ENCODE measurements at places on chromosomes 2 and 18.

- no peak for DNase-seq
Observed at GRCh38 chr2:230910546-230911177, 14.4 kb downstream of the GPR55 start.

DNA sequence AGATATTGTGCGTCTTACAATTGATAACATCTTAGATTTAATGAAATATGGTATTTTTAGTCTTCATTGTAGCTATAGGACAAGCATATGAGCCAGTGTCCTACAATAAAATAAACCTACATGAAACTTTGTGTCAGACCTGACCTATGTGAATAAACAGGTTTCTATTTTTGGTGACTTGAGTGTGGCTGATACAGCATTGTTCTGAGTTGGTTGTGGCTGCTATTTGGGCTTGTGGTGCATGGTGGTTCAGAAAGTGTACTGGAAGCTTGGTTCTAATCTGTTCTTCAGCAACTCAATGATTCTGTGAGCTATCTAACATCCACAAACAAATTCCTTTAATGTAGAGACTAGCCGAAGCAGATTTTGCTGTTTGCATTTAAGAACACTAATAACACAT lies 64.9 kb upstream of the MAP2 start:
- DNase-seq, result no peak

DNA sequence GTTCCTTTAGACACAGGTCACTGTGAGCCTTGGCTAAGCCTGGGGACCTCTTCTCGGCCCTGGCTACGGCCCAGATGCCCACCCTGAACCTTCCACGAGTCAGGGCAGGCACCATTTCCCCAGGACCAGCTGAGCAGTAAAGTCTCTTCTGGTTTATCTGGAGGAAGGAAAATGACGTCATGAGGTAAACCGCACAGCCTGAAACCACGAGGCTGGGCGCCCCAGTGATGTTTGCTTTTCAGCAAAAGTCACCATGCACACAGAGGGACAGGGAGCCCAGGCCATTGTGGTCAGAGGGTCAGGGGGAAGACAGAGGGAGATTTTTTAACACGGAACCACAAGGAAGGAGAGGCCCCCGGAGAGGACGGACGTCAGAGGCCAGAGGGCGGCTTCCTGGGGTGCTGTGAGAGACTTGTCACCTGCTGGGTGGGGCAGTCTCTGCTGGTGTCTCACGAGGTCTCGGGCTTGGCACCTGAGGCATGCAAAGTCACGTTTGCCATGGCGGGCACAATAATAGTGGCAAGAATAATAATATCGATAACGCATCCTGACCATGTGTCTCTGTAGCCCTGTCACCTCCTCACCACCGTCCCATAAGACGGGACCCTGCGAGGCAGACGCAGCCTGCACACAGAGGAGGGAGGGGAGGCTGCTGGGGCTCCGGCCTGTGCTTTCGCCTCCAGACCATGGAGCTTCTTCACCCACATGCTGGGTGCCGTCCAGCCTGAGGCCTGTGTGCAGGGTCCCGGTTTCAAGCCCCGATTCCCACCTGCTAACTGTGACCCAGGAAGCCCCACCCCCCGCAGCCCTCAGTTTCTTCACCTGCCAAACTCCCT lies 33.2 kb upstream of the FOSL2 start:
- peak; percentile 82 for DNase-seq

DNA sequence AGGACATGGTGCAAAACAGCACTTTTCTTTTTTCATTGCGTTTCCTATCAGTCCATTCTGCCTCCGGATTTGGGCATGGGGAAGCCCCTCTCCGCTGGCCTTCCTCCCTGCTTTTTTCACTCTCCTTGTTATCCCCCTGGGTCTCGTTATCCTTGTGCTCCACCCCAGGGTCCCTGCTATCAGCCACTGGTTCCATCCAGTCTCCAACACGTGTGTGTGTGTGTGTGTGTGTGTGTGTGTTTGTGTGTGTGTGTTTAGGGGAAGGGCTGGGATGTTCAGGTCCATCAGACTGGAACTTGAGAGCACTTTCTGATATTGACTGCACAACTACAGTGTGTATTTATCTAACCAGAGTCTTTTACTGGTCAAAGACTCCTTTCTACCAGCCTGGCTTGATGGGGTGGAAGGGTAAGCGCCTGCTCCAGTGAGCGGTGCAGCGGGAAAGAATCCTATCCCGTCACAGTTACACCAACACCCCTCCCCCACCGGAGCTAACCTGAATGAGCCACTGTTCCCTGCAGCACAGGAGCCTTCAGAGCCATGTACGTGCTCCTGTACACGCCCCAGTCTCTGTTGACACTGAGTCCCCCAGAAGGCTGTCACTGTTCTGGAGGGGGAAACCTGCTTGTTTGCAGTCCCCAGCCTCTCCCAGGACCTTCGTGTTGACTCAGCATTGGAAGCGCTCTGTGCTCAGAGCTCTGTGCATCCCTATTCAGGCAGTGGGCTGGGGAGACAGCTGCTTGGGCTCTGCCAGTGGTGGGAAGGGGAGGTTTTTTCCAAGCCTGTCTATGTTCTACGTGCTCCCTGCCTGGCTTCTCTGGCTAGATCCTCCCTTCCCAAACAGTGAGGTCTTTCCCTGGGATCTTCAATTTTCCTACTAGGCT lies 4.6 kb downstream of the INHA start:
- no peak for DNase-seq

DNA sequence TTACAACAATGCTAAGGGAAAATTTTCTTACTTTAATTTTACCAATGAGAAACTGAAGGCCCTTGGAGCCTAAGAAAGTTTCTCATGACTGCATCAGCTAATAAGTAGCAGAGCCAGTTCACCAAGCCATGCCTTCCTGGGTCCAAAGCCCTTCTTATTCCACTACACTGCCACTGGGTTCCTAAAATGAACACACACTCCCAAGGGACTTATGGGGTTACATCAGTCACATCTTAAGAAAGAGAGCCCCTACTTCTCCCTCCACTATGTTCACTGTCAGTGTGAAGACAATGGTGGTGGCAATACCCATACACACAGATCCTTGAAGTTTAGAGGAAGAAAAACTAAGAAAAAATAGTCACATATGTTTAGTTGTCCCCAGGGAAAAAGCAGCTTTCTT lies 20.6 kb downstream of the MBD2 start:
- no peak for DNase-seq

DNA sequence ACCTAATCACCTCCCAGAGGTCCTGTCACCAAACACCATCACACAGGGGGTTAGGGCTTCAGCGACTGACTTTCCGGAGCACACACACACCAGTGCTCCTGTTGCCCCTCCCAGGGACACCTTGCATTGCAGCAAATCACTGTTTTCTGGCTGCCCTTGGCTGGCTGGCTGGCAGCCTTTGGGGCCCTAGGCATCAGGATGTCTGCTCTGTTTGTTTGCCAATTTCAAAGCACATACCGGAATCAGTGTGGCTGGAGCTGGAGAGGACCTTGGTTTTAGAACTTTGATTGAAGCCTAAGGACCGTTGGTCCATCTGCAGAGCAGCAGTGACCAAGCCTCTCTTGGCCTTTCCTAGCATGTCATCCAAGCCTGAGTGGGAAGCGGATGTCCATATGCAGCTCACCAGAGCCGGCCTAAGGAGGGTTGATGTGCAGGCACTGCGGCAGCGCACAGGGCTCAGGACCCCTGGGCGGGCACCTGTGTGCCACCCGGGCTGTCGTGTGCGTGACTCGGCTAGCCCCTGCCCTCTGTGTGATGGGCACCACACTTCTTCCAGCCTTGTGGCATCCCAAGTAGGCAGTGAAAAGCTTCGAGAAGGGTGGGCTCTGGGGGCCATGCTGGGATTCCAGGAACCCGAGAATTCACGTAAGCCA lies 62.1 kb downstream of the GBX2 start:
- DNase-seq, result no peak

DNA sequence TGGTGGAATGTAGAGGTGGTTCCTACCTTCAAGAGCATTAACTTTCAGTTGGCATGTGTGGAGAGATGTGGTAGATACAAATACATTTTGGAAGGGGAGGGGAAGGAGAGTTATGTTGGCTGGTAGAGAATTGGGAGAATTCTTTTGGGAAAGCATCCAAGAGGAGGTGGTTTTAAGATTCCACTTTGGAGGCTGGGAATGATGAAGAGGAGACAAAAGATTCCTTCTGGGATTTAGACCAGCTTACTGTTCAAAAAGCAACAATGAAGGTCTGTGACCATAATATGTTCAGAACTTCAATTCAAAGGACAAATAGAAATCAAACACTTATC lies 120.8 kb upstream of the FOSL2 start:
- DNase-seq, result no peak

DNA sequence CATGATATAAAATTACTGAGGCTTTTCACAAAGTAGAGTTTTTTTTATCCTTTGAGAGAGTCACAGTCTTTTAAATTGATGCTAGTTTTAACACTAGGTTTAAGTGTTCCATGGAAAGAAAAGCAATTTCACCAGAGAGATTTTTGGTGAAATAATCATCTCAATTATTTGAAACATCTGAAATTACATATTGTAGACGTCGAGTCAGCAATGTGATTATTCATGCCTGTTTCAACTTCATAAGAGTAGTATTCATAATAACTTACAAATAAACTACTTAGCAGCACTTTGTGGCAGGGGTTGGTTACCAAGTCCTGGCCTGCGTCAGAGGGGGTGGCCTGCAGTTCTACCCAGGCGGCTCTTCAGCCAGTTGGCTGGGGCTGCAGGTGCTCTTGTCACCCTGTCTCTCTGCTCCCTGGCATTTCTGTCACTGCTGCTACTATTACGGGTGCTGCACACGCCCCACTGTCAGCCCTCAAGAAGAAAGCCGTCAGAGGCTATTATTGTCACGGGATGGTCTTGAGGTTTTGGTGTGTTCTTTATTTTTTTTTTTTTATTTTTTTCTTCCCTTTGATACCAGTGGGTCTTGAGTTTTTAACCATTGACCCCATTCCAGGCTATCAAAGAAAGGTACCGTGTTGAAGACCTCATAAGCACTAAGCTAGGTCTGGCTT lies 50.4 kb downstream of the MALT1 start:
- DNase-seq, result peak; percentile 29

DNA sequence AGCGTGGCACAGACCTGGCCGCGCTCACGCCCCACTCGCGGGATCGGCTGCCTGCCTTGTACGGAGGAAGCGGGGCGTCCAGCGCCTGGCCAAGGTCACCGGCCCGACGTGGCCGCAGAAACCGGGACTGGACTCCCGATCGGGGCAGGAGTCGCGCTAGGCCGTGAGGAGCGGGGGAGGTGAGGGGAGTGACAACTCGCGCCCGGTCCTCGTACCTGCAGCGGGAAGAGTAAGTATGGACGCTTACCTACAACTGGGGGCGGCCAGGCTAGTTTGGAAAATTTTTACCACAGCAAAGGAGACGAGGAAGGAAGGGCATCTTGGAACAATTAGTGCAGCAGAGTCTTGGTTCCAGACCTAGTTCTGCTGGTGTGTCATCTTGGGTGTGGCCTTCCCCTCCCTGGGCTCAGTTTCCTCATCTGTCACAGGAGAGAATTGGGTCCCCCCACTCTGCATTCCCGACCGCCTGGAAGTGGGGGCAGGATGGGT lies 693 bp downstream of the UBE2F start:
- DNase-seq, result peak; percentile 19

DNA sequence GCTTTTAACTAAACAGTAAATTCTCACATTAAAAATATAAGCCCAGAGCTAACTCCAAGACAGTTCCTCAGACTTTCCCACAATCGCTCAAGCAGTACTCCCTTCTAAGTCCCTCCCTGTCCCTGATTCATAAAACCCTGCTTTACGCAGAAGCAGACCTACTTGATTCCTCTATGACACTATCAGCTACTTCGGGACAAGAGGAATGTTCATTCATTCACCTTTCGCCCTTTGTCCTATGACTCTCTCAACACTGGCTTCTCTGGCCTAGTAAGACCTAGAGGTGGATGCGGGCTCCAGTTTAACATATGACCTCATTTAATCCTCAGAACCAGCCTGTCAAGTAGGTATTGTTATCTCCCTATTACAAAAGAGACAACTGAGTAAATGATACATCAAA lies 10.2 kb downstream of the LPIN2 start:
- DNase-seq, result no peak

GRCh38 chr18:40356168-40356567 lies 1598.9 kb upstream of the PIK3C3 start:
- DNase-seq, result no peak

GRCh38 chr18:51580580-51580979 lies 383.1 kb upstream of the MEX3C start:
- DNase-seq, result no peak

DNA sequence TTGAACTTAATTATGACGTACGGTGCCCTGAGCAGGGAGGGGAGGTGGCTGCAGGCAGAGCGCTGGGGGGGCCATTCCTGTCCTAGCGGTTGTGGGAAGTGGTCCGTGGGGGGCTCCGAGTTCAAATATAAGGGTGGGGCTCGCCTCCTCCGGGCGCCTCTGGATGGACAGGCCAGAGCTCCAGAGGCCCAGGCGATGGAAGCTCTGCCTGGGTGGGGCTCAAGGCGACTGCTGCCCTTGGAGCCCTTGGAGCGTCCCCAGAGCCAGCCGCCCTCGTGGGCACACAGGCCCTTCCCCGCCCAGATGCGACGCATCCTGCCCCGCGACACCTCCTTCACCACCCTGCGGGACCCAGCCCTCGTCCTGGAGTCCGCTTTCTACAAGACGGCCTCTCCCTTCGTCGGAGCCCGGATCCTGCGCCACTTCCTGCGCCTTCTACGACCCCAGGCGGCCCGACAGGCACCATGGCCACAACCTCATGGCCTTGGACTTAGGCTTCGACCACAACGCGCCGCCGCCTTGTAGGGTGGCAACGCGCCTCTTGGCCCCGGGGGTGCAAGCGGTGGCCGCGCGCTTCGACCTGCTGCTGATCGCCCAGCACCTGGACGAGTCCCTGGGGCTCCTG lies 10.5 kb downstream of the AQP12B start:
- DNase-seq, result no peak

GRCh38 chr2:200625958-200626363 lies 40.1 kb downstream of the AOX1 start:
- DNase-seq, result no peak

GRCh38 chr2:202610380-202610779 lies 24.4 kb upstream of the FAM117B start:
- no peak for DNase-seq

GRCh38 chr2:204279819-204280218 lies 265.5 kb upstream of the PARD3B start:
- DNase-seq, result no peak

- DNase-seq, result no peak
Observed at GRCh38 chr2:228559774-228560415, 378.4 kb upstream of the SPHKAP start.

DNA sequence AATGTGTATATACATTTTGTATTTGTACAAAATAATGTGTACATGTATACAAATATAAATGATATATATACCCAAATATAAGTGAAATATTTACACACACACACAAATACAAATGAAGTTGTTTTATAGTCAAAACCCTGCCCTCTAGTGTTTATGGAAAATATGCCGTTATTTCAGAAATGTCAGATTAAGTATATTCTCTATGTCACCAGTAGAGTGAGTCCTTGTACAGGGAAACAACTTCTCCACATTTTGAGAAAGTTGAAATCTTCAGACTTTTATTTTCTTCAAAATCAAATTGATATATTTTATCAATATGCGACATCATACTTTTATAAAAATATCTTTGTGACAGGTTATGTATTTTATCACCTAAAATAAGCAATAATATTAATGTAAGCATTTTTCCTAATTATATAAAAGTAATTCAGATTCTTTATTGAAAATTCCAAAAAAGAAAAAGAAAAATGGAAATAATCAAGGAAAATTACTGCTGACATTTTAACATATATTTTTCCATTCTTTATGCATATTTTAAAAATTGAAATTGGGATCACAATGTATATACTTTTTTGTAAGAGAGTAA lies 22.4 kb downstream of the ARL6IP6 start:
- peak; percentile 13 for DNase-seq
